ENCODE measurements at places on chromosomes 2 and 18. TPM values are rescaled to one million over a fixed set of nuclear protein-coding genes. Genes with fewer than 3 reads are reported as not detected.

DNA sequence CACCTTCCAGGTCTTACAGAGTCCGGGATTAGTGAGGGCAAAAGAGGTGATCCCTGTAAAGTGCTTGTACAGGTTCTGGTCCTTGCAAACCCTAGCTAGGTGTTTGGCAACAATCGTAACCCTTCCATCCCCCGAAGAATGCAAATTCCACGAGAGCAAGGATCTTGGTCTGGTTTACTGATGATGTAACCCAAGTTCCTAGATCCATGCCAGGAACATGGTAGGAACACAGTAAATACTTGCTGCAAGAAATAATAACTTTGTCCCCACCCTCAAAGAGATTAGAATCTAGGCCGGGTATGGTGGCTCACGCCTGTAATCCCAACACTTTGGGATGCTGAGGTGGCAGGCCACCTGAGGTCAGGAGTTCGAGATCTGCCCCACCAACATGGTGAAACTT lies 6.8 kb upstream of the NEU2 start:
- no peak for DNase-seq

- DNase-seq, result no peak
Measured at GRCh38 chr2:15557887-15558311, 3.2 kb downstream of the NBAS start.

ZNF2 gene
- 5.3 TPM for total RNA-seq

TMEM214 gene
- 54.3 TPM for total RNA-seq

DSEL gene
- not detected for total RNA-seq

UGT1A6 gene
- not detected for total RNA-seq
